CD4-positive, alpha-beta T cell treated with Interleukin-6 at 100 ng/mL for 8 hours (primary cell): ENCODE measurements at places on chromosomes 4 and X.

GRCh38 chr4:8422327-8422726, 18.2 kb downstream of the ACOX3 start:
- DNase-seq: no peak

- DNase-seq: no peak
Measured at GRCh38 chr4:61933527-61933926, 733.4 kb downstream of the ADGRL3 start.

- no peak for DNase-seq
Measured at GRCh38 chrX:37712458-37712857, 26.9 kb downstream of the XK start.

- DNase-seq: no peak
Measured at GRCh38 chr4:20574986-20575385, 125.3 kb upstream of the PACRGL start.

GRCh38 chrX:74369666-74370065, 51.6 kb upstream of the SLC16A2 start:
- no peak for DNase-seq
